ENCODE measurements at places on chromosomes 12 and 14. TPM values are rescaled to one million over a fixed set of nuclear protein-coding genes. Genes with fewer than 3 reads are reported as not detected.

- no peaks in the 10 kb centered on the region for H3K27me3 ChIP-seq
- no peak for DNase-seq
- no peak overlapping the region for H3K27ac ChIP-seq
These were observed 2.1 kb upstream of the BLOC1S1 start for GRCh38 chr12:55713721-55714120.

CCDC85C gene
- total RNA-seq, result 7.1 TPM

RFX4 gene
- not detected for total RNA-seq

- H3K27ac ChIP-seq, result no peak overlapping the region
- H3K4me3 ChIP-seq, result no peak overlapping the region
- no peaks in the 10 kb centered on the region for H3K27me3 ChIP-seq
These were observed 57.0 kb downstream of the SMUG1 start for GRCh38 chr12:54131641-54132280.

GRCh38 chr14:54362089-54362504 lies 34.7 kb upstream of the CDKN3 start:
- no peak overlapping the region for H3K27ac ChIP-seq
- H3K4me1 ChIP-seq, result no peaks in the 10 kb centered on the region
- H3K36me3 ChIP-seq, result no peaks in the 10 kb centered on the region
- no peak overlapping the region for H3K4me3 ChIP-seq

PMCH gene
- total RNA-seq, result not detected

TAS2R42 gene
- total RNA-seq, result not detected

- no peak overlapping the region for H3K4me3 ChIP-seq
- DNase-seq, result no peak
- H3K27ac ChIP-seq, result no peak overlapping the region
- H3K36me3 ChIP-seq, result no peaks in the 10 kb centered on the region
- no peaks in the 10 kb centered on the region for H3K4me1 ChIP-seq
These were observed 148.4 kb downstream of the CHST11 start for GRCh38 chr12:104604995-104605675.

DNA sequence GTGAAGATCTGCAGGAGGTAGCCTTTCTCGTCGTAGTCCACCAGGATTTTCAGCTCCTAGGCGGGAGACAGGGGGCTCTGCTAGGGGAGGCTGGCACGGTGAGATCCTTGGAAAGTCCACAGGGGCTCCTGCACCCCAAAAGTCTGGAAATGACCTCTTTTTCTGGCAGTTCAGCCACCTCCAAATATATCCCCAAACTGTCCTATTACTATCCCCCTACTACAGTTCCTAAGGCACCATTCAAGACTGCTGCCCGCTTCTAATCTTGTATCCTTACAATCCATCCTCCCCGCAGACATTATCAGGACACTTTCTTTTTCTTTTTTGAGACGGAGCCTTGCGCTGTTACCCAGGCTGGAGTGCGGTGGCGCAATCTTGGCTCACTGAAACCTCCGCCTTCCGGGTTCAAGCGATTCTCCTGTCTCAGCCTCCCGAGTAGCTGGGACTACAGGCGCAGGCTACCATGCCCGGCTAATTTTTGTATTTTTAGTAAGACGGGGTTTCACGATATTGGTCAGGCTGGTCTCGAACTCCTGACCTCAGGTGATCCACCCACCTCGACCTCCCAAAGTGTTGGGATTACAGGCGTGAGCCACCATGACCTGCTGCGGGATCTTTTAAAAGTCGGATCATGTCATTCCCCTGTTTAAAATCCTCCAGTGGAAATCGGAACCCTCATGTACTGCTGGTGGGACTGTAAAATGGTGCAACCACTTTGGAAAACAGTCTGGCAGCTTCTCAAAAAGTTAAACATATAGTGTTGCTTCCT lies 18.5 kb downstream of the HPD start:
- H3K4me3 ChIP-seq, result peak overlapping the region; percentile 51
- H3K4me1 ChIP-seq, result peaks cover 3% of the 10 kb centered on the region
- H3K27me3 ChIP-seq, result no peaks in the 10 kb centered on the region

INF2 gene
- total RNA-seq, result 35.8 TPM

FNTB gene
- total RNA-seq, result 17.2 TPM

ACSM4 gene
- total RNA-seq, result not detected

ENDOU gene
- total RNA-seq, result not detected

RNASE3 gene
- total RNA-seq, result not detected

SERPINA9 gene
- total RNA-seq, result not detected

Measured in liver (tissue), 10 donors.